Fibroblast of the conjunctiva (primary cell): ENCODE measurements at places on chromosomes 7 and 10.
A peak's percentile ranks its signal among the peaks of the same experiment; 100 is the strongest.

GRCh38 chr10:83943049-83943448 is 196.3 kb upstream of the GHITM start:
- no peak for DNase-seq

- DNase-seq = no peak
Measured at GRCh38 chr7:134703782-134704181, 57.1 kb downstream of the BPGM start.

- no peak for DNase-seq
Measured at GRCh38 chr10:95247881-95248583, 42.8 kb downstream of the PDLIM1 start.

GRCh38 chr7:140060788-140061606 is 1.8 kb downstream of the PARP12 start:
- no peak for DNase-seq

DNA sequence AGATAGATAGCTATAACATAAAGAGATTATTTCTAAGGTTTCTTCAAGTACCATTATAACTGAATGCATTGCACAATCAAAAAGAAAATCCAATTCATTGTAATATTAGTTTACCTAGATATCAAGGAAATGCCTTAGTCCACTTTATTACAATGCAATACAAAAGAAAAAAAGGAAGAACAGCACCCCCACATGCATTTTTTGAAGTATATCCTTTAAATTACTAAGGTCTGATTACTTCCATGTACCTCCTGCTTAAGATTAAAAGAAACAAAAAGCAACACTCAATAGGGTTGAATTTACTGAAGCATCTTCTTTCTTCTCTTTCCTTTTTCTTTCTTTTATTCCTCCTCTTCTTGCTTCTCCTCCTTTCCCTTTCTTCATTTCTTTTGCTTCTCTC is 973.8 kb upstream of the LRRTM3 start:
- no peak for DNase-seq

GRCh38 chr7:130925136-130925794 is 191.3 kb upstream of the KLF14 start:
- DNase-seq = no peak

GRCh38 chr7:139525239-139525638 is 1.8 kb downstream of the CLEC2L start:
- DNase-seq = no peak

DNA sequence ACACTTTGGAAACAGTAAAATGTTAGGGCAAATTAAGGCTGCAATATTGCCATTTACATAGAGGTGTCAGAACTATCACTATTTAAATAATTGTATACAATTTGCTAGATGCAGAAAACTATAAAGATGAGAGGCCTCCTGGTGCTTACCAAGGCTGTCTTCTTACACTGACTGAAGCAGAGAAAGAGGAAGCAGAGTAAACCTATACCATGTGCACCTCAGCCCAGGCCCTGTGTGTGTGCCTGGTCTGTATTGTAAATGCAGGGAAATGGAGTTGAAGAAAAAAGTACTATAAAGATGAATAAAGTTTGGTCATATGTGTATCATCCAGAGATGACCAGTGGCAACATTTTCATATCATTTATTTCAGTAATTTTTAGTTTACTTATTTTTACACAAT is 29.2 kb downstream of the ELMO1 start:
- DNase-seq = no peak

DNA sequence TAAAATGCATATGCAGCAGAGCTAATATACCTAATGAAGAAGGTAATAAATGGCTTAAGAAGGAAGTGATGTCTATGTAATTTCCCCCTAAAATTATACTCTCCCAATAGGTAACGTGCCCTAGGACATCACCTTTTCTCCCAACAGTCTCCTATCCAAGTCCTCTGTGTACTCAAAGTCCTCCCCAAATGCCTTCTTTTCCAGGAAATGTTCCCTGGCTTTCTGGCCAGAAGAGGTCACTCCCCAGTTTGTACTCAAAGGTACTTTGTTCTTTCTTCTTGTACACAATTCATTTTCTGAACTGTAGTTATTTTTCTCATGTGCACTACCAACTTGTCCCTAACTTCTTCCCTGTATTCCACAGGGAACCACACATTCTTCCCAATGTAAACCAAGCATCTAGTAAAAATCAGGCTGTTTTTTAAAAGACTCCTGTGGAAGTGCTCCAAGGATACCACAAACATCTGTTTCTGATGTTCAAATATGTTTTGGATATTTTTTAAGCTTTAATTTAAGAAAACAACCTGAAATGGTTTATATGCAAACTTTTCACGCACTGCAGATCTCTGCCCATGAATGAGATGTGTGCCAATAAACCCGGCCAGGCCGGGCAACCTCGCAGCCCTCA is 262.3 kb upstream of the KLF14 start:
- no peak for DNase-seq

- no peak for DNase-seq
Measured at GRCh38 chr7:117123311-117123926, 170.1 kb downstream of the ST7 start.

- peak; percentile 47 for DNase-seq
Measured at GRCh38 chr10:78973901-78974616, 94.7 kb upstream of the ZMIZ1 start.

GRCh38 chr7:16062269-16062668 is 359.1 kb downstream of the CRPPA start:
- DNase-seq = peak; percentile 38

GRCh38 chr7:17671956-17672355 is 268.3 kb downstream of the SNX13 start:
- DNase-seq = no peak

GRCh38 chr7:151552352-151553028 is 32.8 kb upstream of the RHEB start:
- DNase-seq = no peak

DNA sequence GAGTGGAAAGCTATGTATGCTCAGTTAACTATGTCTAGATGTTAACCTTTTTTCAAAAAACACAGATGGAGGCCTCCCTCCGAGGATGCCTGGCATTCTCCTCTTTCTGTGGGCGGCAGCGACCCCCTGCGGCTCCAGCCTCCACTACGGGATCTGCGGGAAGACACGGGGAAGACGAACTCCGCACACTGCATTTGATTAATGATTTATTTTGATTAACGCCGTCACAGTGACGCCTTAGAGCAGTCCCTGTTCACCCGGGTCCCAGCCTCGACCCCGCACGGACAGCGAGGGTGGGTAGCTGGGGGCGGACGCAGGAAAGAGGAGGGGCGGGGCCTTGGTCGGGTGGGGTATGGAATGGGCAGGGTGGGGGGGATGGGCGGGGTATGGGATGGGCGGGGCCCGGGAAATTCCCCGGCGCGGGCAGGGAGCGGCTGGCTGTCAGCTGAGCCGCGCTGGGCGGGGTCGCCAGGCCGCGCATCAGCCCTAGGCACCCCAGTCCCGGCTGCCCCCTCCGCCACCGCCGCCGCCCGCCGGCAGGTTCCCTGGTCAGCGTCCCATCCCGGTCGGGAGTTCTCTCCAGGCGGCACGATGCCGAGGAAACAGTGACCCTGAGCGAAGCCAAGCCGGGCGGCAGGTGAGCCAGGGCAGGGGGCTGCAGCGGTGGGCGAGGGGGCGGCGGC is at the start of gene OPTN:
TSS of gene OPTN (plus strand) at position 498 of the 683 bp plus-strand sequence. CDS start 8,960 bp downstream, outside the sequence.
- DNase-seq = peak; percentile 41

- no peak for DNase-seq
Measured at GRCh38 chr7:78111386-78111785, 312.8 kb downstream of the PHTF2 start.

DNA sequence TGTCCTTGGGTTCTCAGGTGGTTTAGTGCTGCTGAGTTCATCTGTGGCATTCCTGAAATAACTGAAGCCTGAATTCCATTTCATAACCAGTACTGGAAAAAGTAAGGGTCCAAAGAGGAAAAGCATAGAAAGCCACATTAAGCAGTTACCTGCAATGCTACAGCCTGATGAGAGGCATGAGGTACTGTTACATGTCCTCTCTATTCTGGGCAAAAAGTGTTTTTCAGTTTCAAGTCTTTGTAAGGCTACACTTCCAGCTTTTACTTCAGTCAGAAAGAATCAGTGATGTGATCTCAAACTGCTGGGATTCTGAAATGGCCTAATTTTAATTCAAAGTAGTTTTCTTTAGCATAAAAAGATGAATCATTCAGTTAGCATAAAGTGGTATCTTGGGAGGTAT is 369.5 kb downstream of the PHF14 start:
- no peak for DNase-seq

GRCh38 chr7:100126239-100126930 is 382 bp upstream of the MBLAC1 start:
- DNase-seq = peak; percentile 30

DNA sequence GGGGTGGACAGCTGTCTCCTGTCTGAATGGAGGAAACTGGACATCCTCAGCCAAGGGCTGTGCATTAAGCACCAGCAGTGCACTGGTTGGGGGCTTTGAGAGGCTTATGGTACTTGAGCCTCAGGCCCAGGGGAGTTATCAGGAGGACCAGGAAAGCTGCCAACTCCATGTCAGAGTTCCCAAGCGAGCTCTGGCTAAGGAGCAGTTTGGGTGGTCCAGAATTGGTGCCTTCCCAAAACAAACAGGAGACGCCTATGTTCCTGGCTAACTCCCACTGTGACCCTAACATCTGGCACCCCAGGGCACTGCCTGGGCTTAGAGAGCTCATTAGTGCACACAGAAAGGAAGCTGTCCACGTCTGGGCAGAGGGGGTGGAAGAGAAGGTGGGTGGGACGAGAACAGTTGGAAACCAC is 408.6 kb upstream of the NPVF start:
- peak; percentile 20 for DNase-seq

DNA sequence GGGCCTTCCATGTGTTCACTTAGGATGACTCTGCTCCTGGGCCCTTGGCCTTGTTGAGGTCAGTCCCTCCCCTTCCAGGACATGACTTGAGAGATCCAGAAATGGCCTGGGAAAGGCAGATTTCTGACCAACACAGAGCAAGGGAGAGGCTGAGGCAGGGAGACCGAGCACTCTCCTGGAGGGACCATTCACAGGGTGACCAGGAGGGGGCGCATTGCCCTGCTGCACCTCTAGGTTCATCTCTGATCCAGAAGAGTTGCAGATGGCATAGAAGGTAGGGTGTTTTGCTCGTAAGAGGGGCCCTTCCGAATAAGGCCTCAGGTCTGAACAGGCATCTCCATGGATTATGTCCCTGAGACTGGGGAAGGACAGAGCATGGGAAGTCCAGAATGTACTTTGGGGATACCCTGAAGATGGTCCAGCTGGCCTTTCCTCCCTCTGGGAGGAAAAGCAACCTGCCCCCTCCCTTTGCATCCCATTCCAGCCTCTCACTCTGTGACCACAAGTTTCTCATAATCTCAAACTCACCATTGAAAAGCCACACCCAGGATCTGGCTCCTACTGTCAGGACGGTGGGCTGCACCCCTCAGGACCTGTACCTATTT is 6.6 kb downstream of the DMBT1 start:
- no peak for DNase-seq

DNA sequence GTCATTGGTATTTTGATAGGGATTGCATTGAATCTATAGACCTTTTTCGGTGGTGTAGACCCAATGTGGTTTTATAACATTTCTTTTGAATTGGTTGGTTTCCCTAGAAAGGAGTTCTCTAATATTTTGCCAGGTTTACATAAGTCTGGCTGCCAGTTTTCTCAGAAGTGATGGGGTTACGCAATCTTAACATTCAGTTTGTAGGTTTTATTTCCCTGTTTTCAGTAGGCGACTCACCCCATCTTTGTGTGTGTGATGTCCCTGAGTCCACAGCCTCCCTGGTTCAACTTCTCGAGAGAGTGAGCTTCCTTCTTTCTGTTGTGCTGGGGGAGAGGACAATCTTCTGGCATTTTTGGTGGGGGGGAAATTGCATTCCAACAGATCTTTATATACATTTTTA is 9.6 kb upstream of the KIF5B start:
- peak; percentile 53 for DNase-seq

GRCh38 chr10:72337039-72337629 is 17.6 kb downstream of the DNAJB12 start:
- peak; percentile 62 for DNase-seq

DNA sequence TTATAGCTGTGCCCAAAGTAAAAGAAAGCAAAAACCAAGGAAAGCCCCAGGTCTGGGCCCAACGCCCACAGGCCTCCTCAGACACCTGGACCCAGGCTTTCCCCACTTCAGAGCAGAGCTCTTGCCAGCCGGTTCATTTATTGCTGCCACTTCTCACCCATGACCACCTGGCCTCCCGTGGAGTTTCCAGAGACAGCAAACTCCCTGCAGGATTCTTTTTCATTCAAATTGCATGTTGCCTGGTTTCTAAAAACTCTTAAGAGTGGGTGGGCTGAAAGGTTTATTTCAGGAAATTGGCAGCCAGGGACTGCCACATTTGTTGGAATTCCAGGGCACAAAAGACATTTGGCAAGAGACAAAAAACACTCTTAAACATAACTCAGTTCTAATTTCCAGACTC is 4.7 kb downstream of the VOPP1 start:
- DNase-seq = no peak

GRCh38 chr10:82194419-82194818 is 319.4 kb downstream of the NRG3 start:
- DNase-seq = no peak

- no peak for DNase-seq
Measured at GRCh38 chr7:139603896-139604295, 80.4 kb downstream of the CLEC2L start.

DNA sequence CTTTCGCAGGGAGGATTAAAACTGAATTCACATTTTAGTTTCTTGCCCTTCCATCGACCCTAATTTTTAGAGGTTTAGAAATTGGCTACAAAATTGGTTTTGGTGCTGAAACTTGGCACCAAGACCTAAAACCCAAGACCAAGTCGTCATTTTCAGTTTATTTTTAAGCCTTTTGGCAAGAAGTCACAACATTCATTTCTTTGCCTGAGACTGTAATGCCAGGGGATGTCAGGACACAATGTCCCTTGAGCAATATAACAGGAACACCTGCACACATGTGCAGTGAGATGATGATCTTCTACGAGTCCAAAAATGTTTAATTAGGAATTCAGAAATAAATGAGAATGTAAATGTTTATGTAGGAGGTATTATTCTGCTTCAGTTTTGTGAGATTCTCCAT is 335.4 kb upstream of the ANKRD30A start:
- DNase-seq = no peak

- DNase-seq = no peak
Measured at GRCh38 chr10:125711110-125711750, 8.3 kb upstream of the EDRF1 start.

DNA sequence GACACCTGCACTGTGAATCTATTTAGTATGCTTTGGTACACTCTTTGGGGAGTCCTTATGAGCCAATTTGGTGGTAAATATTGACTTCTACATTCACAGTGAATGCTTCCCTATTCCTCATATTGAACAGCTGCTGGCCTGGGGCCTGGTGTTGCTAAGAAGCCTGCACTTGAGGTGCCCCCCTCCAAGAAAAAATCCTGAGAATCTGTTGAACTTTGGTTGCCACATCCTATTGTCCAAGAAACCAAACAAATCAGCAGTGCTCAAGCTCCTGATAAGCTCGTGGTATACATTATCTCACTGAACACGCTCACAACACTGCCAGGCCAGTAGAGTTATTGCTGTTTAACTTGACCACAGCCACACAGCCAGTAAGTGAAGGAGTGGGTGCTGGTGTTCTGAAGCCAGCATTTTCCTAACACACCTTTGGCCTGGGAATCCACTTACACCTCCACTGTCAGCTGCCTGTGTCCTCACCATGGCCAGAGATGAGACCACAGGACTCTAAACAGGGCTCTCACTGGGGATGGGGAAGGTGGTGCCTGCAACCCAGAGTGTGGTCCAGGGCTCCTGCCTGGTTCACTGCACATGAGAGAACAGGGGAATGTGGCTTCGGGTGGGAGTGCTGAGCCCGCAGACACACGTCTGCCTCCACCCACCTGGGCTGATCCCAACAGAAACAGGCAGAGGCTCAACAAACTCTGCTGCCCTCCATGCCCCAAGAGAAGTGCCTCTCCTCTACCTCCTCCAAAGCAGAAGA is 6.7 kb downstream of the DDC start:
- no peak for DNase-seq

GRCh38 chr10:1498746-1499358 is 238.5 kb downstream of the ADARB2 start:
- DNase-seq = no peak
